ENCODE measurements at places on chromosomes 4 and X.

DNA sequence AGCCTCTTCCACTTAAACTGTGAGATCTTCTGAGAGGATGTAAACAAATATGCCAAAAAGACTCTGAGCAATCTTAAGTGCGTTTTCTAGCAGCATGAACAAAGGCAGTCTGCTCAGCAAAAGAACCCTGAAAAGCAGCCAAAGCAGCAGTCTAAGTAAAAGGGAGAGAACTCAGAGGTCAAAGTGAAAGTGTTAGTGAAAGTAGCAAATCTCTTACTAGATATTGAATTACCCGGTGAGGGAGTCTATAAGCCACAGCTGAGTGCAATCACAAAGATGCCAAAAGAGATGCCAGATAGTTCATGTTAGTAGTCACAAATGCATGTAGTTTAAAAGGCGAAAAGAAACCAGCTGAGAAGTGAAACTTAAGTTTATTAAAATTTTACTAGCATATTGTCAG lies 7.9 kb upstream of the GNRHR start:
- DNase-seq = no peak

DNA sequence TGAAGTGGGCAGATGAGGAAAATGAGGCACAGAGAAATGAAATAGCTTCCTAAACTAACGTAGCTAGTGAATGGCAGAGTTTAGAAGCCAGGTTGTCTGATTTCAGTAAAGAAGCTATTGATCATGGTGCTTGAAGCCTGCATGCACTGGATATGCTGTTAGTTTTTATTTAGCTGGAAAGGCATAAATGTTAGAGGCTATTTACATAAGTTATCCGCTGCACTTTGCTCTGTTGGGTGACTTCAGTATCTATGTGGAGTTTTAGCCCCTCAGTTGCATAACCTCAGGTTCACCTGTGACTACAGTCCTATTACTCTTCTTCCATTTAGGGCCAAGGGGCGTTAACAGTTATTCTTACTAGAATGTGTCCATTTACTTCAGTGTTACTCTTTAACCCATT lies 522.4 kb upstream of the RPS6KA3 start:
- DNase-seq = no peak

- DNase-seq = no peak
Observed at GRCh38 chr4:6221301-6221850, 21.0 kb upstream of the JAKMIP1 start.

GRCh38 chrX:39650768-39651347 lies 446.9 kb downstream of the BCOR start:
- no peak for DNase-seq

GRCh38 chr4:20662851-20663250 lies 37.4 kb upstream of the PACRGL start:
- peak; percentile 20 for DNase-seq

DNA sequence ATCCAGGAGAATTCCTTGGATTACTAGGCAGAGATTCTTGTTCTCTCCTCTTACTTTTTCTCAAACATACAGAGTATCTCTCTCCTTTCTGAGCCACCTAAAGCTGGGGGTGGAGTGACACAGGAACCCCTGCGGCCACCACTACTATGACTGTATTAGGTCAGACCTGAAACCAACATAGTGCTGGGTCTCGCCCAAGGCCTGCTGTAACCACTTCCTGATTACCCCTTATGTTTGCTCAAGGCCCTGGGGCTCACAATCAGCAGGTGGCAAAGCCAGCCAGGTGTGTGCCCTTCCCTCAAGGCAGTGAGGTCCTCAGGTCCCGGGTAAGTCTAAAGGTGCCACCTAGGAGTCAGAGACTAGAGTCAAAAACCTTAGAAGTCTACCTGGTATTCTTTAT lies 166.4 kb downstream of the PARM1 start:
- DNase-seq = no peak

DNA sequence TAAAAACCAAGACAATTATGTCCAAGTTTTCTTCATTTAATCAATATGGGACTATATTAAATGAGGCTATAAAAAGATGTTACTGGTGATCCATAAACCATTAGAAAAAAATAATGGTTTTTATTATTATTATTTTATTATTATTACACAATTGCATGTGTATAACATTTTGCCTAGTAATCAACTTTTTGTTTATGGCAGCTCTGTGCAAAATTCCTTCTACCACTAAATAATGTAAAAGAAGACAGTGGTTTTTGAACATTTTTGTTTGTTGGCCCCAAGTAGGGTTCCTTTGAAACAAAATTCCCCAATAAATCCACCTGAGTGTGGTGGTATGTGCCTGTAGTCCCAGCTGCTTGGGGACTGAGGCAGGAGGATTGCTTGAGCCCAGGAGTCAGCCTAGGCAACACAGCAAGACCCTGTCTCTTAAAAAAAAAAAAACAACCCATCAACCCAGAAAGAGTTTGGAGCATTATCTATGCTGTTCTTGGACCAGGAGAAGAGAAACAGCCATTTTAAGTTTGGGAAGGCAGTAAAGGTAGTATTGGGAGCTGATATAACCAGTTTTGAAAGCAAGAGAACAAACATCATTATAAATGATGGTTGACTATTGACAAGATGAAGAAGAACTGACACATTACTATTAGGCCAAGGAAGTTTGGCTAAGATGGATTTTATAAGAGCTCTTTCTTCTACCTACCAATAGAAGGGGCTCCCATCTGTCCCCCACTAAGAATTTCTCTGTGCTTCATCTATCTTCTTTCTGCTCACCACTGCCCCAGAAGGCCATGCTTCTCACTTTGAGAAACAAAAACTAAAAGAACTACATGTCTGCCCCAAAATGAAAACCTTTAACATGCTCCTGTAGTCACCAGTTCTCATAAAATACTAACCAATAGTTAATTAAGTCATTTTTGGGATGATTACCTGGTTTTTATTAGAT lies 2.2 kb downstream of the TMEM156 start:
- DNase-seq = no peak

DNA sequence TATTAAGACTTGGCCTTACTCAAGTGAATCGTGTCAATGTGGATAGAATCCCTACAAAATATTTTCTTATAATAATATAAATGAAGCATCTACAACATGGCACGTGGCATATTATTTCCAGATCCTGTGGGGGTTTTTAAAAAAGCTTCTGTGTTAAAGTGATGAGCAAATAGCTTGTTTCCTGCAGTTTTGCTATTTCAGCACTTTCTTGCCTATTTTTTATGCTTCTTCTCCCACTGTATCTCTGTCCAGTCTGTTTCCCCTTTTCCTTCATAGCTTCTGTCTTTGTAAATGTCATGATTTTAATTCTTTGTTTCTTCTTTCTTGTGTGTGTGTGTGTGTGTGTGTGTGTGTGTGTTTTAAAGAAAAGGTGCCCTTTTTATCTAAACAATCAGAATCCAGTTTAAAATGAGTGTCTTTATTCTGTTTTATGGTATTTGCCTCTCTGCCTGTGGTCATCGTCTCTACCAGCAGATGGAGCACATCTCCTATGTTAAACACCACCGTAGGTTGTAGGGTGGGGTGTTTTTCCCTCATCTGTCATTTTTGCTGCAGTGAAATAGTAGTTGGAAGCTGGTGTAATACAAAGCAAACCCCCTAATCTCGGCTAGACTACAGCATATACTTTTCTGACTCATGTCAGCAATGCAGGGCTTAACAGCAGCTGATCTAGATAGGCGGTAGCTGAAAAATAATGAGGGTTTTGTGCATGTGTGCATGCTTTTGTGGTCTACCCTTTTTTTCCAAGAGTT lies 33.1 kb downstream of the FTHL17 start:
- no peak for DNase-seq

DNA sequence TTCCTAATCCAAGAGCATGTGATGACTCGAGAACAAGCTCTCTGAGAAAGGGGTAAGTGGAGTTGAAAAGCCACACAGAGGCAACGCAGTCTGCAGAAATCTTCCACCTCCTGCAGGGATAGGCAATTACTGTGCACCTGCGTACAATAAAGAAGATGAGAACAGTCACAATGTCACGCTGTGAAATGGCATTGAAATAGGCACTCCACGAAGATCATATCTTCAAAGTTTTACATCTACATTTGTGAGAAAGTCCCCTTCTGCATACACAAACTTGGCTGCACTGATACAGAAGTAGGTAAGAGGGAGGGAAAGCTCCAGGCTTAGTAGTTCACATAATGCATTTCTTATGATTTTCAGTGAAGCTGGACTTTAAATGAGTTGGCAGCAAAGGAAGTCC lies 27.1 kb downstream of the DDX60L start:
- DNase-seq = no peak

DNA sequence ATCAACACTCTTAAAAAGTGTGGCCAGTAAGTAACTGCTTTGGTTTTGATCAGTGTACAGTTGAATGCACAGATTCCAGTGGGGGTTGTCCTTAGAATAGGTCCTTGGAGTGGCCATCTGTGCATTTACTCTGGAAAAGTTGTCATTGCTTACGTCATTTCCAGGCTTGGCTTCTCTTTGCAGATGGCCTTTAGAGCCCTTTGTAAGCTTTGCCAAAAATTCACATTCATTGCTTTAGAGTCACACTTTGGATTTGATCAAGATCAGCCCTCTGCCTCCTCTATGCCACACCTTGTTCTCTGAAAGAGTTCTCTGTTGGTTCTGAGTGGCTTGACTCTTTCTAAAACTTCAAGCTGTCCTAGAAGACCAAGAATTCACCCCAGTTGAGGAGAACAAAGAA lies 83.9 kb downstream of the MAMLD1 start:
- no peak for DNase-seq

- no peak for DNase-seq
Observed at GRCh38 chrX:137290011-137290410, 256.2 kb upstream of the GPR101 start.

DNA sequence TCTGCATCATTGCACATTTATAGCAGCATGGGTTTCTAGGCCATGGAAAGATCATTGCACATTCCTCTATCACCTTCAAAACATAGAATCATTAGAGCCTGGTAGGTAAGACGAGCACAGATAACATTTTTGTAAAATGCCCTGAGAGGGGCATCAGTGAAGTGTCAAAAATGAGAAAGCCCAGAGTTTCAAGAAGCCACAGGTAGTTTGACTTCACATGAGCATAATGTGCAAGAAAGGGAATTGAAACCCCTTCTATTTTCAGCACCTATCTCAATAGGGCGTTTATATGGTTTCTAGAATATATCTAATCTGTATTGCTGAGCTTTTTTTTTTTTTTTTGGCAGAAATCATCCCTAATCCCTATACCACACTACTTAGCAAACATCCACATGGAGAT lies 2441.7 kb downstream of the ARAP2 start:
- DNase-seq = no peak

DNA sequence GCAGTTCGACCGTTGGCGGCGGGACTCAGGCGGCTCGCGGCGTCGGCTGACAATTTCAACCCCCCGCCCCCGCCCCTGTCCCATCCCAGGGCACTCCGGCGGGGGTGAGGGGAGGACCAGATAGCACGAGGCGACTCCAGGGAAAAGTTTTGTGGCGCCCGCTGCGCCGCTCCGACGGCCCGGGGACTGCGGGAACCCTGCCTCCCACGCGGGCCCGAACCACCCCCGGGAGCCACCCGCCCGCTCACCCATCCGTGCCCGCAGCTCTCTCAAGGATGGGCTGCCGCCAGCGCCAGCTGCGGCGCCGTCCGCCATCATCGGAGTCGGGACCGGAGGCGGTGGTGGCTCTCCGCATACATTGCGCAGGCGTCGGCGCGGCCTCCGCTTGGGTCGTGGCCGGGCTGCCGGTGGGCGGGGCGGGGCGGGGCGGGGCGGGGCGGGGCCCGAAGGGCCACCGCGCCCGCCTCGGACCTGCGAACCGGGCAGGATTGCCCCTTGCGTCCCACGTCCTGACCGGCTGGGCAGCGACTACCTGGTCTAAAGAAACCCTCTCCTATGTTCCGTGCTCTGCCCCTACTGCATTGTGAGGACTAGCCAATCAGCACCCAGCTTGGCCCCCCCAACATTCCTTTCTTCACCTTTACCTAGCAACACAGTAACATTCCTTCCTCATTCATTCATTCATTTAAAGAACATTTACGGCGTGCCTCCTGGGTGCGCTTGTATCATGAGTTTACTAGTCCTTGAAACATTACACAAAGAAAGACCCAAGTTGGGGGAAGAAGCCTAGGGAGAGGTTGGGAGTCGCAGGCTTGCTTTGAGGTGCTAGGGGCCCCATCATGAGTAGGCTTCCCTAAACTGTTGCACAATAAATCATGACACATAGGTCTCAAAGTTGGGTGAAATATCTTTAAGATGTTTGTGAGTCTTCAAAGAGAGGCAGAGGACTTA lies at the start of gene MAP7D3:
TSS of gene MAP7D3 (minus strand) at position 360 of the 951 bp plus-strand sequence. CDS start at position 318, 42 bp downstream.
- DNase-seq = no peak

DNA sequence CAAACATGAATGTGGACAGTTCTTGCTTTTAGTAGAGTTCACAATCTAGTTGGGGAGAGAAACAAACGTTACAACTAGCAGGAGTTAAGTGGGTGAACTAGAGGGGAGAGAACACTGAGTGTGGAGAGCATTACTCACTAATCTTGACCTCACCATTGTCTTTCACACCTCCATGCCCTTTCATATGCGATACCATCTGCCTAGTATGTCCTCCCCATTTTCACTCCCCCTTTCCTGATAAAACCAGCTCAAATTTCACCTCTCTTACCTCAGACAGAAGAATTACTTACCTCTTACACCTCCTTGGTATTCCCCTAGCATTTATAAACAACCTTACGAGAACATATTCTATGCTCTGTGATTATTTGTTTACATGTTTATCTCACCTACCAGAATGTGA lies 53.6 kb downstream of the LAS1L start:
- DNase-seq = no peak

DNA sequence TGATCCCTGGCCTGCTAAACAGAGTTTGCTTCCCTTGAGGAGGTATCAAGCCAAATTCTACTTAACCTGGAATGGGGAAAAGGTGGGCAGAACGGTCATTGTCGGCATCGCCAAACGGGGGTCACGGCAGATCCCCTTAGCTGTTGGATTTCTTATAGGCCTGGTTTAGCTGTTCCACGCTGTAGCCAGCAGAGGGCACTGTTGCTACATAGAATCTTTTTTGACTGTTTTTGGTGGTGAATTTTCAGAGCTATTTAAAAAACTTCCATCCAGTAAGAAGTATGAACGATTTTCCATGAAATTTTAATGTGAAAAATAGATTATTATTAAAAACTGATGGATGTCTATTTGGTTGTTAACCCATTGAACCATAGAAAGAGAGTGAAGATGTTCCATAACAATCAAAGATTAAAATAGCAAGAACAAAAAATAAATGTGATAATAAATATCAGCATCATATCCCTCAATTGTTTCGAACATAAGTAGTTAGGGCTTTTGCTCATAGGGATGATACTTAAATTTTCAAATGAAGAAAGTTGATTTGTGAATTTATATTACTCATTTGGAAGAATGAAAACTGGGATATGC lies 56.6 kb downstream of the LINC00632 start:
- DNase-seq = no peak

DNA sequence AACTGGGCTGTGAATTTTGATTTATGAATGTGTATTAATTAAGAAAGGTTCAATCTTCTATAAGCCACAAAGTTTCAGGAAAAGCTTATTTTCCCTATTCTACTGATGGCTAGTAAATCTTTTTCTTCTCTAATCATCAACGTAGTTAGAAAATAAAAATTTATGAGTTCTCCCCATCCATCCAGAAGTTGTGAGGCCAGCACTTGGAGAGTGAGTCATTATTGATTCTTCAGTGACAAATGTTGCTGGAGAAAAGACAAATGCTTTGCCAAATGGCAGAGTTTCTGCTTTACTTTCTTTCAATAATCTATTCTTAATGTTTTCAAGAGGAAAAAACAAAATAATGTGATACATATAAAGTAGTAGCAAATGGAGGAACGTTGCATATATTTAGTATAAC lies 11.3 kb upstream of the GRXCR1 start:
- DNase-seq = no peak

GRCh38 chr4:37665333-37666320 lies 20.5 kb downstream of the RELL1 start:
- no peak for DNase-seq
